ELR (cell line): ENCODE measurements at places on chromosomes 5 and 9.
A peak's percentile ranks its signal among the peaks of the same experiment; 100 is the strongest.

GRCh38 chr9:91411096-91411771 is 12.4 kb downstream of the NFIL3 start:
- peak; percentile 63 for DNase-seq

DNA sequence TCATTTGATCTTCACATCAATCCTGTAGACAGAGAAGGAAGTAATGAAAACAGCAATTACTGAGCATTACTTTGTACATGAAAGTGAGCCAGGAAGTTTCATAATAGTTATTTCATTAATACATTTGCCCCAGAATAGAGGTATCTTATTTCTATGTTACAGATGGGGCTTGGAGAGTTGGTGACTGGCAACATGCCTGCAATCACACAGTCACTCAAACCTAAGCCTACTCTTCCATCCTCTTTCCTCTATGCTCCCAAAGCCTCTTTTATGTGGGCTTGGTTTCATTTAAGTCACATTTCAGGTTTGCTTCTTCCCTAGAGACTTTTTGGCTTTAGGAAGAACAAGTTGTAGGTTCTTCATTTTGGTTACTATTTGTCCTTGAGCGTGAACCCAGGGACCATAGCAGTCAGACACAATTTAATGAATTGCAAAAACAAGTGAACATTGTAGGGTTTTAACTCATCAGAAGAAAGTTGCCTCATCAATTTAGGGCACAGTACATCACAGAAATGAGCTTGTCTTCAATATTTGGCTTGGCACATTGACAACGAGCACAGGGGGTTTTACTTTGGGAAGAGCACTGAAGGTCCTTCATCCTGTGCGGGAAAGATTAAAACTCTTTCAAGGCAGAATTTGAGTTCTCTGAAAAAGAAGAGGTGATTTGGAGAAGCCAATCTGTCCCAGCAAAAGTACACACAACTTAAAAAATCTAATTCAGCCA is 381.1 kb downstream of the TMEM38B start:
- DNase-seq = no peak

GRCh38 chr5:148962761-148963324 is 100.0 kb downstream of the SH3TC2 start:
- DNase-seq = no peak

DNA sequence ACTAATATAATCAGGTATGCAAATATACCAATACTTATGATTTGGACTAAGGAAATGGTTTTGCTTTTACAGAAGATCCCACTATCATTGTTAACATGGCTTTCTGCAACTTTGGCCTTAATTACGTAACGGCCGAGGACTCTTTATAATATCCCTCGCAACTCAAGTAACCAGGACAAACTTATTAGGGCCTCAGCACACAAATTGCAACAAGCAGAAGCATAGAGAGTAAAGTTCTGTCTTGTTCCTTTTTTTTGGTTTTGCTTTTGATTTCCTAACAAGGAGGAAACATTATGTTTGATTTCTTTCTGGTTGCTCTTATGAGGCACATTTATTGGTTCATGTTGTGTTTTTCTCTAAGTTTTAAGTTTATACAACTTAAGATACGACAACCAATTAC is 60.4 kb downstream of the RORB start:
- DNase-seq = no peak

- DNase-seq = no peak
Observed at GRCh38 chr5:132027027-132027426, 15.6 kb upstream of the ACSL6 start.

GRCh38 chr5:14172149-14172795 is 29.1 kb downstream of the TRIO start:
- DNase-seq = no peak

DNA sequence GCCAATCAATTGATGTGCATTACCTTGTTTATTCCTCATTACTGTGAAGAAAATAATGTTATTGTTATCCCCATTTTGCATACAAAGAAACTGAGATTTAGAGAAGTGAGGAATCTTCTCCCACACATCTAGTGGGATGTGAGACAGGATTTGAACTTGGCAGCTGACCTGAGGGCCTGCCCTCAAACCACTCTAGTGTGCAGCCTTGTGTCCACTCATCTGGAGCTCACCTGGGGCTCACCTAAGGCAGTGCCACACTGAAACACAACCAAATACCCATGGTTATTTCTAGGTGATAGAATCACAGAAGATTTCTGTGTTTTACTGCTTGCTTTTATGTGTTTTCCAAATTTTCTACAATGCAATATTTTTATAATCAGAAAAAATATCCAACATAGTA is 94.7 kb upstream of the SAP30L start:
- DNase-seq = no peak

DNA sequence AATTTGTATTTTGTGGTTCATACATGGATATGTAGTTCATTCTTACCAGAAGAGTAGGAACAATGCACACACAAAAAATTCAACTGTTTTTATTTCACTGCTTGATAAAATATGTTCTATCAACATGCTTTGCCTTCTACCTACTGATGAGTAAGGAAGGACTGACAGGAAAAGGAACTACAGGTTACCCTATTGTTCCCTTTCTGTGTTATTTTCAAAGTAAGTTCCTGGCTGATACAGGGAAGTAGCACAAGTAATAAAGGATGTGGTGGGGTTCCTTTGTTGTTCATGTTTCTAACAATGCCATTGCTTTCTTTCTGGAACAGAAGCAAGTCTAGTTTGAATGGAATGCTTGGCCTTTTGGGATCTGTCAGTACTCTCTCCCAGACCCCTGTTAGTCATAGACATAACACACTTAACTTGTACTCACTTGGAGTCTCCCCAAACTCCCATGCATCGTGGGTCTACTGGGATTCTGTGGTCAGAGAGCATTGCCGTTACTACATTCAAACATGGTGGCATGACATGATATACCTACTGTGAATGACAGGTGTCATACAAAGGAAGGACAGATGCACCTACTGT is 20.2 kb upstream of the ALDOB start:
- DNase-seq = no peak

GRCh38 chr5:88825584-88826315 is 57.2 kb downstream of the MEF2C start:
- DNase-seq = no peak

GRCh38 chr5:50320131-50320749 is 120.8 kb downstream of the EMB start:
- DNase-seq = peak; percentile 5

DNA sequence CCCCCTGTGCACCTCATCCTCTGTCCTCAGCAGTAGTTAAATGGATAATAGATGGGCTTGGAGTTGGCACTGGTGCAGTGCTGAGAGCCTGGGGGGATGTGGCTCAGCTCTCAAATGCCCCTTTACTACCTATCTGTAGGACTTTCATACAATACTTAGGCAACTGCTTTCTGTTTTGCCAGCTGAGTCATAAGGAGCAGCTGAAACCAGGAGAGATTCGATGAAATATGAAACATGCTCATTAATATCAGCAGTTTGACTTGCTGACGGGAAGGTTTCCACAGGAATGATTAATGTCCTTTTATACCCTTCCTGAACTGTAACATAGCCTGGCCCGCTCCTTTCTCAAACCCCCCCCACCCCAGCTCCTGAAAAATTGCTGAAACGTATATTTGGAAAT is 142.6 kb downstream of the SAXO1 start:
- DNase-seq = peak; percentile 47

DNA sequence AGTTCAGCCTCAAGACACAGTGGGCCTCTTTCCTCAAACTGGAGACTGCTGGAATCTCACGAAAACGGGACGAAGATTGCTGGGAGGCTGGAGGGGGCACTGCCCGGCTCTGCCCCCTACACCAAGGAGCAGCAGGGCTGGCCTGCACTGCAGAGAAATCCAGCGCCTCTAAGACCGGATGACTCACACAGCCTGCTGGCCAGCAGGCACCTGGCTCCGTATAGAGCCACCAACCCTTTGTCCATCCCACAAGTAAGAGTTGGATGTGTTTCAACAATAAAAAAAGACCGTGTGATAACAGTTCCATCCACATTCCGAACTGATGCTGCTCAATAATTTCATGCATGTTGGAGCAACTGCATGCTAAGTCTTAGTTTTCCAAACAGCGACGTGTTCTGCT is 11.5 kb downstream of the CCDC127 start:
- peak; percentile 23 for DNase-seq

- DNase-seq = no peak
Observed at GRCh38 chr5:82894716-82895115, 182.5 kb downstream of the TMEM167A start.

DNA sequence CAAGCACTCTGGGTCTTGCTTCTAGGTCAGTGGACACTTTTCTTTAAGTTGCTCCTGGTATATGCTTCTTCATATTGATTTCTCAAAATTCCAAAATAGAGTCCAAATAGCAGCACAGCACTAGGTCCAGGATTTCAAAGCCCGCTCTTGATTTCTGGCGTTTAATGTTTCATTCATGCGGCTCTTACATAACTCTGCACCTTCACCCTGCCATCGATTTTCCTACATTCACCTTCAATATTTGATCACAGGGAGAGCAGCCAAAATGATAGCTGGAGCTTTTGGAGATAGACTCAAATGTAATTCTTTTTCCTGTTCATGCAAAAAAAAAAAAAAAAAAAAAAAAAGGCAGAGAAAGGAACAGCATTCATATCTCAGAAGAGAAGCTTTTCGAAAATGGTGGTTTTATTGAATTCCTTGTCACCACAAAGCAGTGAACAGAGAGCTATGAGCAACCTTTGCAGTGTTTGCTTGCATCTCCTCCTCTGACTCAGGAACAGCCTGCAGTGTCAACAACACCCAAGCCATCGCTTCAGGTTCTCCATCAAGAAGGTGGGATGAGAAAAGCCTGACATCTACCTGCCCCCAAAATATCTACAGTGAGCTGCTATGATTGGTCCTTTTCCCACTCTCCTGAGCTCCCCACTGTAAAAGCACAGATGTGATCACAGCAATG is 97.8 kb downstream of the MED10 start:
- DNase-seq = no peak

DNA sequence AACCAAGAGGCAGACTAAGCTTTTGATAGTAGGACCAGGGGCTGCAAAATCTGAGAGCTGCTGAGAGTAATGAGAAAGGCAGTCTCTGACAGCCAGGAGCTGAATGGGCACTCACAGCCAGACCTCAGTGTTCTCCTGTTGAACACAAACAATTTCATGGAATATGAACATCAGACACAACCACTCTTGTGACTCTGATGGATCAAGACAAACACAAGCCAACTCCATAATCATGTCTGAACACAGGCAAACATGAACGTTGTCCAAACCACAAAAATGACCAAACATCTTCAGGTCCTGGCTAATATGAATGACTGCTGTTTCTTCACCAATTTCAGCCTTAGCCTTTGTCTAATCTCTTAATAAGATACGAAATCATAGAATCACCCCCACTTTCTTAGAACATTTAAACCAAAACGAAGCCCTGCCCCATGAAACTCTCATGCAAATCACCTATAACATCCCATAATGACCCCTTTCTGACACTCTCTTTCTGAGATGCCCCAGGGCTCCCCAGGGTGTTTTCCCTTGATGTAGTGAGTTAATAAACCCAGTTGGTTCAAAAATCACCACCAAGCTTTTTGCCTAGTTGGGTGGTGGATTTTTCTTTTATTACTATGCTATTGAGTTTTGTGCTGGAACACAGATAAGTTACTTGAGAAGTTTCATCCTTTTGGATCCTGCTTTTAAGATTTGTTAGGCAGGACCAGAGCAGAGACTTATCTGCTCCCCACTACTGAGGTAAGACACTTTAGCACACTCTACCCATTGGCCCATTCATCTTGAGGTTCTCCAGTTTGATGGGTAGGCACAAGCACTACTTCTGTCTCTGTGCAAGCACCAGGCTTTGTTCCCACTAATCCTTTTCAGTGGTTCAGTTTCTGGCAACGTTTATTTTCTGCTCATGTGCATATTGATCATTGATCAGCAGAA is 5.9 kb upstream of the ERAP2 start:
- no peak for DNase-seq

GRCh38 chr9:96450613-96451528 is 902 bp downstream of the HABP4 start:
- peak; percentile 39 for DNase-seq

DNA sequence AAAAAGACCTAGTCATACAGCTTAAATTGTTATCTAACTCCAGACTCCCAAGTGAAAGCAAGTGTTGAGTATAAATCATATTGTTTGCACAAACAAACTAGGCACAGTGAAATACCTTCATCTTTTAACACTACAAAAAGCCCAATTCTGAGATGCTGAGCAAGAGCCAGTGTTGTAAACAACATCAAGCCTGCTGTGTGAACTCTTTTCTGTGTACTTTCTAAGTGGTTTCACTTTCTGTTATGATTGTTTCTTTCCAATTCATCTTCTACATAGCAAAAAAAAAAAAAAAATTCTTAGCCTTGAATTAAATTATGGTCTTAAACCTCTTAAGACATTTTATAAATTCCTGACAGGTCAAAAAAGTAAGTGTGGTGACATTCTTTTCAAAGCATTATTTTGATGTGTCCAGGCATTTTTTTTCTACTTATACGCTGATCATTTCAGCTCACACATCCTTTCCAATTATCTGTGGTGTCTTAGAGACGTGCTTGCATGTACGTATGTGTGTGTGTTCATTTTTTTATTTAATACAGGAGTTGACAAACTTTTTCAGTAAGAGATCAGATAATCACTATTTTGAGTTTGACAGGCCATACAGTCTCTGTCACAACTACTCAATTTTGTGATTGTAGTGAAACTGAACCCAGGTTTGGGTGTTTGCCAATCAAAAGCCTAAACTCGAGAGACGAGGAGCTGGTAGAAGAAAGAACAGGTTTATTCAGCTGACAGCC is 556.1 kb downstream of the CDH9 start:
- no peak for DNase-seq

DNA sequence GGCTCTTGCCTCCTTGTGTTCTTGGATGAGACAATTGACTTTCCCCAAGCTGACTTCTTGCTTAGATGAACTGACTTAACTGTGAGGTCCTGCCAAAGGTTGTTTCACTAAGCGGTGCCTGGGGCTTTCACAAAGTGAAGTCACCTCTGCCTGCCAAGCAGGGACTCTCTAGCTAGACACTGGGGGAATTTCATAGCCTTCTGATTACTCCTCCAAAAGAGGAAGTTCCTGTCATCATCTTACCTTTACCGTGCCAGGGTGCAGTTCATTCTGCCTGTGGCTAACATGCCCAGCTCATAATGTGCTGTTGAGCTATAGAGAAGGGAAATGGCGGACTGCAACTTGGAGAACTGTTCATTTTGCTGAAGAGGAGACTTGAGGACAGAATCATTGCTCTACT is 472.0 kb upstream of the WWC1 start:
- no peak for DNase-seq

DNA sequence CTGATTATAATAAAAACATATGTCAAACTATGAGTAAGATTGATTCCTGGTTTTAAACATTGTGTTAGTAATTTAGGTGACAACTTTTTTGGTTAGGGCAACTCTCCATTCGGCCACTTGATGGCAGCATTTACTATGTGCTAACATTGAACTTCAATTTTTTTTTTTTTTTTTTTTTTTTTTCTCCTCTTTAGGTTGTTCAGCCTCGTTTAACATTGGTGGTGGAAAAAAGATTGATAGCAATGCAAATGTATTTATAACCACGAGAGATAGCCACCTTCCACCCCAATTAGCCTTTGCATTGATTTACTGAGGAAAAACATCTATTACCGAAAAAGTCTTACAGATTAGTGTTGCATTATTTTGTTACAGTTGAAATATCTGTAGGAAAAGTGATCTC is 159.1 kb downstream of the CSNK1G3 start:
- DNase-seq = peak; percentile 65

GRCh38 chr9:132372177-132373095 is 17.6 kb upstream of the SETX start:
- DNase-seq = peak; percentile 61

- no peak for DNase-seq
Observed at GRCh38 chr5:121174351-121174750, 677.3 kb upstream of the FTMT start.
